ENCODE measurements at places on chromosomes 1 and 21. TPM values are rescaled to one million over a fixed set of nuclear protein-coding genes. Genes with fewer than 3 reads are reported as not detected.

DNA sequence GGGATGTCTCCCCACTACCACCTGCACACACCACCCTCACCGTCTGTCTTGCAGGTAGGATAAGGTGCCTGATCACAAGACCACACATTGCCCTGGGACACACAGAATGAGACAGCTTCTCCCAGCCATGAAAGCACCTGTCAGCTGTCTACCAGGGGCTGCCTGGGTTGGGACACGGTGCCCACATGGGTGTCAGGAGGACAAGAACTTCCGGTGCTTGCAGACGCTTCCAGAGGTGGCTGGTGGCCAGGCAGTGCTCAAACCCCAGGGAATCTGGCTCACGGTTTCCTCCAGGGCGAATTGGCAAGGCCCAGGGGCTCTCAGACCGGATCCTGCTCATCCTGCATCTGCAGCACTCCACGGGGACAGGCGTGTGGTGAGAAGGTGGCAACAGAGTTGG is 182.6 kb upstream of the ARHGEF16 start:
- no peak for DNase-seq

- DNase-seq: no peak
Observed at GRCh38 chr1:181205901-181206300, 117.4 kb downstream of the IER5 start.

- no peak for DNase-seq
Observed at GRCh38 chr1:78894811-78895210, 111.7 kb downstream of the ADGRL4 start.

DNA sequence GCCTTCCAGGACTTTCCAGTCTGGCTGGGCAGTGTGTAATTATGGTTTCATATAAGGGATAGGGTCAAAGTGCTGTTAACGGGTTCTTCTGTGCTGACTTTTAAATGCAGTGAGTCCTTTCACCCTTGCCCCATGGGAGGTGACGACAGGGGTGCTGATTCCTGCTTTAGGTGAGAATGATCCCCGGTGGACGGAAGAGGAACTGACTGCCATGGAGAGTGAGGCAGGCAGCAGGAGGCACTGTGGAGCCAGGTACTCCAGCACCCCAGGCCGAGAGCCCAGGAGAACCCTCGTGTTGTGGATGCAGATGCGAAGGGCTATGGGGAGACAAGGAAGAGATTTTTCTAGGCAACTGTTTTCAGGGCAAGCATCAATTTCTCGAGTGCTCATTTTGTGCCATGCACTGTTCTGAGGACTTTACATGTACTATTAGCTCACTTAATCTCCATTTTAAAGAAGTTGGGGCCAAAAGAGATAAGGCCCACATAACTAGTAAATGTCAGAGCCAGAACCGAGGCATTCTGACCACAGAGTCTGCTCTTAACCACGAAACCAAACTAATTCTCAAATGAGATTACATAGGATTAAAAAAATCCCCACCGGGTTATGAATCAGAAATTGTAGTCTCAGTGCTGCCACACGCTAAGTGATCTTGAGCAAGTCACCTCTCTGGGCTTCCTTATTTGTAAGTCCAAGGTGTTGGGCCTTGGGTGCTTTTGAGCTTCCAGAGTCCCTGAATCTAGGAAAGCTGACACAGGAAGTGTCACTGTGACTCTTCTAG is 28.2 kb downstream of the STPG1 start:
- no peak for DNase-seq

The CHI3L2 gene
- total RNA-seq: 3.7 TPM

The CFAP107 gene
- not detected for total RNA-seq

The LEFTY2 gene
- 0.24 TPM for total RNA-seq

All from Right ventricle myocardium superior (tissue), 1 donor.